ENCODE measurements at places on chromosomes 12 and 14.

DNA sequence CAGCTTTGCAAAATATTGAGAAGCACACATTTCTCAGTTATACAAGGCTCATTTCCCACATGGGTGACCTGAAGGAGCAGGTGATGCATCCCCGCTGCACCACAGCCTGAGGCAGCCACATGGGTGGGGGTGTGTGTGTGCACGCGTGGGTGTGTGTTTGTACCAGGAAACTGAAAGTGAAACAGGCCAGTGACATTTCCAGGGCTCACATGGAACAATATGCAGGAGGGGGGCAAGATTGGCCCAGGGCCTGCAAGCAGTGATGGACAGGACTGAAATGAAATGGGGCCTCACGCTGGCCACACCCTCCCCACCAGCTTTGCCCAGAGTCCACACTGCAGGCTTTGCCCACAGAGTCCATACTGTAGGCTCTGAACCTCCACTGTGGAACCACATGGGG is 154.2 kb upstream of the PARP11 start:
- DNase-seq = peak; percentile 33

- DNase-seq = peak; percentile 39
Observed at GRCh38 chr14:97977651-97978261, 1180.6 kb downstream of the VRK1 start.

DNA sequence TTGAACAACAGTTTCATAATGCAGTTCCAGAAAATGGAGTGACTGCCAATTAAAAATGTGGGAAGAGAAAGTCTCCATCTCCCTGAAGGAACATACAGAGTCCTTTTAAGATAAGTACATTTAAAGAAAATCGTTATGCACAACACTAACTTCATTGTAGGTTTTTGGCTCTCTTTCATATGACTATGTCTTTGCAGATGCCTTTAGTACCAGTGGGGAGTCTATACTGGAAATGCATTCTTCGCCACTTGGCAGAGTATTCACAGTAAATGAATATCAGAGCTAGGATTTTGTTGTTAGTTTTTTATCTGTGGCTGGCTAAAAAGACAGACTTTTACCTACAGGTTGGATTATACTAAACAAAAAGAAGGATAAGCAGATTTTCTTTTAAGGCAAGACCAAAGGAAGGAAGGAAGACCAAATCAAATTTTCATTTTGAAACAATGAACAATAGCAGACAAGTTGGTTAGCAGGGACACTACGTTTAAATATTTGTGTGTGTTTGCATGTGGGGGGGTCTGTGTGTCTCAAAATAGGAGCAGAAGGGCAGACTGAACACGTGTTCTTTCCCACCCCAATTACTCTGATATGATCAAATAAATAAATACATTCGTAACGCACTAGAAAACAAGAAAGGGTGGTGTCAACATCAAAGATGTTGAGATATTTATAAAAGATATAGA is 124.5 kb downstream of the BTG1 start:
- DNase-seq = no peak

DNA sequence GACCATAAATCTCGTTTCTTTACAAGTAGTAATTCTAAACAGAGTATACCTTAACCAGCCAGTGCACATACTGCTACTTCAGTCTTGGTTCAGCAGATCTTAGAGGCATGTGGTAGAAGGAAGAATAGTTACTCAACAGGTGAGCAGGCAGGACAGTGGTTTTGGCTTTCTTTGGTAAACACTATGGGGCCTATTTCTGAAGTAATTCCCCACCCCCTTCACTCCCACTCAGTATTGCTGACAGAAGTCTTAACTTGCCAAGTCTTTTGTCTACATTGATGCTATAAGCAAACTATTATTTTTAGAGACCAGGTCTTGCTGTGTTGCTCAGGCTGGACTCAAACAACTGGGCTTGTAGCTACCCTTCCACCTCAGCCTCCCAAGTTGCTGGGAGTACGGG is 68.5 kb downstream of the FBXO34 start:
- DNase-seq = no peak

DNA sequence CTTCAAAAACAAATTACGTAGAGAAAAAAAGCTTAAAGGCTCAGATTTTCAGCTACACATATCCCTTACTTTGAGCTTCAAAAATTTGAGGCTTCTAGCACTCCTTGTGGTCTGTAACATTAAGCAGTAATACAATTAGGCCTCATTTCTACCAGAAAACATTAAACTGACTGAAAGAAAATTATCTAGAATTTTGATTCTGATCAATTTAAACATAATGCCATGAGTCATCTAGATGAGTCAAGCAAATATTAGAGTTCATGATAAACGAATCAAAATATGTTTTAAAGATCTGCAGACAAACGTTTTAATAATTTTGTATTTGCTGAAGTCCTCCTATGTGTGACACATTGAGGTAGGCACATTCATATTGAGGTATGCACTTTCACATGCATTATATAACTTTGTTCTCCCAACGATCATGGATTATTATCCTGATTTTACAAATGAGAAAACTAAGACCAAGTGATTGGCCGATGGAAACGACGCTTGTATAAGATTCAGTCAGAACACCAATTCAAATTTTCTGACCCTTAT is 4.3 kb downstream of the OSBPL8 start:
- no peak for DNase-seq

DNA sequence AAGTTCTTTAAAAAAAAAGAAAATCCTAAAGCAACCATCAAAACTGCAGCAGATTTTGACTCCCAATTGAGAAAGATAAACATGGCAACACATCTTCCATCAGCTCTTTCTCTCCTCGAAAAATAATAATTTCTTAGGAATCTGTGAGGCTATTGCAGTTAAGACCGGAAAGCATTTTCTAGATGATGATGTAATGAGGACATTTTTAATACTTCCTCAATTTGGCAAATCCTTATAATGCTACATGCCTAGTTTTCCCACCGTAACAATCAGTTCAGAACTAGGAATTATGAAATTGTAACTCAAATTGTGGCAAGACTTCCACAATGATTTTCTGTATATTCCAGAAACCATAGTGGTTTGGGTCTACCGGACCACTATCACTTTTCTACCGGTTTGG is 180.9 kb upstream of the PDE3A start:
- DNase-seq = no peak

DNA sequence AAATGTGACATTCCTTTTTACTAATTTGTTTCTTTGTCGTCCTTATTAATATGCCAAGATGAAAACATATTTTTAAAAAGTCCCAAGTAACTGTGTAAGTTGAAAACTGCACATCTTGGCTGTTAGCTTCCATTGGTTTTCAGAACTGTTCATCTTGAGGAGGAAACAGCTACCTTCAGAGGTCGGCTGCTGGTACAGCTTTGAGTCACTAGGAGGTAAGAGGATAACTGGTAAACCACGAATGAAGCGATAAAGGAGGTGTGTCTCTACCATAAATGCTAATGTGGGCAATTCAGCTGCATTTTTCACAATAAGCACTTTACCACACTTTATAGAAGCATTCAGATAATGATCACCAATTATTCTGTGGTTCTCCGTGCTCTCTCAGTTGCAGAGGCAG is 137.5 kb upstream of the KRAS start:
- no peak for DNase-seq

GRCh38 chr14:93951635-93952540 is 24.5 kb downstream of the ASB2 start:
- no peak for DNase-seq

DNA sequence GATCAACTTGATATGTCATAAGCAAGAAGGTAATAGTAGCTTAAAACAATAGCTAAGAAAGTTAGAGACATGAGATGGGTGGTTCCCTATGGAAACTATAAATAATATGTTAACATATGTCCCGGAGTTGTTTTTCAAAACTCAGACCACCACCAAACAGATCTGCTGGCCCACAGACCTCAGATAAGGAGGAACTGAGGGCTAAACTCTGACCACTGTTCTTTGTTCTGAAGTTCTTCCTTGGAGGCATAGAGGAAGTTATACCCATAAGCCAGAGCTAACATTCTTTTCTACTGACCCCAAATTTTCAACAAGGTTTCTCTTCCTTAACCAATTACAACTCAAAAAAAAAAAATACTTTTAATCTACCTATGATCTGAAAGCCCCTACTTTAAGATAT is 156.1 kb upstream of the FSCB start:
- DNase-seq = no peak

- no peak for DNase-seq
Observed at GRCh38 chr12:121060149-121061001, 21.3 kb upstream of the OASL start.

- no peak for DNase-seq
Observed at GRCh38 chr14:92135269-92135668, 13.5 kb downstream of the CPSF2 start.

GRCh38 chr12:116517431-116518045 is 41.6 kb upstream of the MAP1LC3B2 start:
- DNase-seq = no peak

DNA sequence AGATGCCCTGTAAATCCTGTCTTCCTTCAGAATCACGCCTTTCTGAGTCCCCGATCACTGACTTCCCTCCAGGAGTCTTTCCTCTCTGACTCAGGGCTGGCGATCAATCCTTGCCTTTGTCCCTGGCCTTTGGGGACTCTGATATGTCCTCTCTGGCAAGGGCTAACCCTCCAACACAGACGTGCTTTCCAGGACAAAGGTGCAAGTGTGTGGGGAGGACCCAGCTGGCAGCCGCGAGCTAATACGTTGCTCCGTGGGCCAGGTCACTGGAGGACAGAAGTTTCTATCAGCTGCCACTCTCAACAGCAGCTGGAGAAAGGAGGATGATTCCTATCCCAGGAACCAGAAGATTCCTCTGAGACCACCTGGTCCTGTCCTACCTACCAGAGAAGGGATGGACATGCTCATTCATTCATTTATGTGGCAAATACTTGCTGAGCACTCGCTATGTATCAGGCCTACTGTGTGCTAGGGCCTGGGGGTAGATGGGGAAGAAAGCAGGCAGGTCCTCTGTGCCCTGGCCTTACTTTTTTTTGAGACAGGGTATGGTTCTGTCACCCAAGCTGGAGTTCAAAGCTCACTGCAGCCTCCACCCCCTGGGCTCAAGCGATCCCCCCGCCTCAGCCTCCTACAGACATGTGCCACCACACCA is 8.5 kb upstream of the SCARB1 start:
- no peak for DNase-seq

GRCh38 chr14:72679536-72680151 is 214.3 kb downstream of the DPF3 start:
- no peak for DNase-seq

DNA sequence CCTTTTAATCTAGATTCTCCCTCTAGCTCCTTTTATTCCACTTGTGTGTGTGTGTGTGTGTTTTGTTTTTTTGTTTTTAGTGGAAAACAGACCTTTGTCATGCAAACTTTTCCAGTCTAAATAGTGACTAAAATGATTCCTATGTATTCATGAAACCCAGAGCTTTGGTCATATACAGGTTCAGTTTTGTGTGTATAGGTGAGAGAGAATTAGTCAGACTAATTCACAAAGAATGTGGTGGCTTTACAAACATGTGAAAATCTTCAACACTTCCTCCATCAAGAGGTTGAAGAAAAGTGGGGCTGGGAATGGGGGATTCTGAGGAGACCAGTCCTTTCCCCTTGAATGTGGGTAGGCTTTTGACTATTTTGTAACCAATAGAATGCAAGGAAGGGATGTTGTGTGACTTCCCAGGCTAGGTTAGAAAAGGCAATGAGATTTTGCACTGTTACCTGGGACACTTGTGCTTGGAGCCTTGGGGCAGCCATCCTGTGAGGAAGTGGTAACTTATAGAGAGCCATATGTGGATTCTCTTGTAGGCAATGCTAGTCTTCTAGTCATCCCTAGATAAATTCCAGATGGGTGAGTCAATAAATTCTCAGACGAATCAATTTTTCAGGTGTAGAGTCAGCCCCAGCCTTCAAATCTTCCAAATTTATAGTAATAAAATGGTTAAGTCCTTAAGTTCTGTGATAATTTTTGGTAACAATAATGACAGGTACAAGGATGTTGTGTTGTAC is 236.1 kb downstream of the CEP128 start:
- DNase-seq = no peak
